ENCODE measurements at places on chromosomes 11 and 22. TPM values are rescaled to one million over a fixed set of nuclear protein-coding genes. Genes with fewer than 3 reads are reported as not detected.
A peak's percentile ranks its signal among the peaks of the same experiment; 100 is the strongest.

- H3K4me3 ChIP-seq, result no peak overlapping the region
- DNase-seq, result peak; percentile 37
- no peaks in the 10 kb centered on the region for H3K27me3 ChIP-seq
- peaks cover 27% of the 10 kb centered on the region for H3K4me1 ChIP-seq
- no peaks in the 10 kb centered on the region for H3K36me3 ChIP-seq
Observed at GRCh38 chr22:43008921-43009320, 6.0 kb downstream of the PACSIN2 start.

GRCh38 chr11:81203876-81204275 is 1529.8 kb downstream of the FAM181B start:
- no peaks in the 10 kb centered on the region for H3K36me3 ChIP-seq
- no peak for DNase-seq

DNA sequence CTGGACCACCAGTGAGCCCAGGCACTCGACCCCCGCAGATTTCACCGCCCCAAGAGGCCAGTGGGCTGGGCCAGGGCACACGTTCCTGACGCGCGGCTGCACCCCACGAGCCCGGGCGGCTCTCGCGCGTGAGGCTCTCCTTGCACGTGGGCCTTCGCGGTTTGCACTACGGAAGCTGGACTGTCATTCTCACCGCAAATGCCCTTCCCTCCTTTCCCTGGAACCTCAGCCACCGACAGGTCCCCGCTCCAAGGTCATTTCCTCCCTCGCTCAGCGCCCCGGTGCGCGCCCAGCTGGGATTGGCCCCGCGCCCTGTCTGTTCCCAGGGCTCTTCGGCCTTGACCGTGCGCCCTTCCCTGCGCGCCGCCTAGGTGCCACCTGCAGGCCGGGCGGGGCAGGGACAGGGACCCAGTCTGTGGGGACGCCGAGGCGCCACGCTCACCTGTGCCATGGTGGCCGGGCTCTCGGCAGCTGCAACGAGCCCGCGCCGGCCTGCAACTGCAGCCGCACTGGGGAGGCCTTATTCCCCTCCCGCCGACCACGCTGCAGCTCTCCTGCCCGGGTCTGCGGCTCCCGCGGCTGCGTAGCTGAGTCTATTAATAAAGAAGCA is 2.1 kb upstream of the CPT1A start:
- H3K27me3 ChIP-seq, result no peaks in the 10 kb centered on the region
- no peak overlapping the region for H3K27ac ChIP-seq
- peaks cover 26% of the 10 kb centered on the region for H3K4me1 ChIP-seq
- peak; percentile 89 for DNase-seq
- H3K36me3 ChIP-seq, result no peaks in the 10 kb centered on the region

DNA sequence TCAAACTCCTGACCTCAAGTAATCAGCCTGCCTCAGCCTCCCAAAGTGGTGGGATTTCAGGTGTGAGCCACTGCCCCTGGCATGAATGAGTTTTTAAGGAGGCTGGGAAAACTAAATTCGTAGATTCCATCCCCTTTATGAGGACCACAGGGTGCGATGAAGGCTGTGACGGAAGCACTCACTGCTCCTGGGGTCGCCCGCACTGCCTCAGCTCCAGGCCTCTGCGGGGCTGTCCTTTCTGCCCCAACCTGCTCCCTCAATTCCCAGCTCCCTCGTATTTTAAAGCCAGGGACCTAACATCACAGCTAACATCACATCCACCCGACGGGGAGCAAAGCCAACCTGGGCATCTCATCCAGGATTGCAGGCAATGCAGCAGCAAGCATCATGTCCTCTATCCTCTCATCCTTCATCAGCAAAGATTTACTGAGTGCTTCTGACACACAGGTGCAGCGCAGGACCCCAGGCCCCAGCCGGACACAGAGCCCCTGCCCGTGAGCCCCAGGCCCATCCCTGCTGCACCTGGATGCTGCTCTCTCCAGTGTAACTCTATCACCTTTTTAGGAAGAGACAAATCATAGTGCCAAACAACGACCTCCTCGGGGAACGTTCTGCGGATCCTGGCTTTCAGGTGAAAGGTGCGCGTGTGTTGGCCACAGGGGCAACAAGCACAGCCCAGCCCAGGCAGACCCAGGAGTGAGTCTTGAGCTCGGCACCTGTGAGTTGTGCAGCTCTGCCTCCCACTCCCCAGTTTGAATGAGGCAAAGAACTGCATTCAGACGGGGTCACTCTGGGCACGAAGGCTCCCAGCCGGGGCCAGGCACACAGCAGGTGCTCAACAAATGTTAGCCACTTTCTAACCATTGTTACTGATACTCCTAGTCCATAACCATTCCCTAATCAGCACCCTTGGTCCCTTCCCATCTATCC is 134.3 kb downstream of the CRYBB2 start:
- H3K27me3 ChIP-seq, result no peaks in the 10 kb centered on the region
- H3K4me1 ChIP-seq, result no peaks in the 10 kb centered on the region
- peaks cover 13% of the 10 kb centered on the region for H3K36me3 ChIP-seq
- H3K27ac ChIP-seq, result no peak overlapping the region
- DNase-seq, result no peak

DNA sequence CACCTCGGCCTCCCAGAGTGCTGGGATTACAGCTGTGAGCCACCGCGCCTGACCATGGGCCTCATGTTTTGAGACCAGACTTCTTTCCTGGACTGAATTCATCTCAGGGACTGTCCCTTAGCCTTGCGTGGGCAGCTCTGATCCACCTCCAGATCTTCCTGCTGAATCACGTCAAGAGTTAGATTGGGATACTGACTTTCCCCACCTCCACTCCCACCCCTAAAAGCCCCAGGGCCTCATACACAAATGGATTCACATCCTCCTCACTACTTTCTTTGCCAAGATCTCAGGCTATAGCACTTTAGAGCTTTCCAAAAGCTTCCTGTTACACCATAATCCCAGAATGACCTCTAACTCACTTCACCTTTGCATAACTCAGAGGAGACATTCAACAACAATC is 12.1 kb downstream of the CCDC87 start:
- no peaks in the 10 kb centered on the region for H3K27me3 ChIP-seq
- no peaks in the 10 kb centered on the region for H3K36me3 ChIP-seq
- no peak overlapping the region for H3K27ac ChIP-seq
- H3K4me3 ChIP-seq, result no peak overlapping the region

DNA sequence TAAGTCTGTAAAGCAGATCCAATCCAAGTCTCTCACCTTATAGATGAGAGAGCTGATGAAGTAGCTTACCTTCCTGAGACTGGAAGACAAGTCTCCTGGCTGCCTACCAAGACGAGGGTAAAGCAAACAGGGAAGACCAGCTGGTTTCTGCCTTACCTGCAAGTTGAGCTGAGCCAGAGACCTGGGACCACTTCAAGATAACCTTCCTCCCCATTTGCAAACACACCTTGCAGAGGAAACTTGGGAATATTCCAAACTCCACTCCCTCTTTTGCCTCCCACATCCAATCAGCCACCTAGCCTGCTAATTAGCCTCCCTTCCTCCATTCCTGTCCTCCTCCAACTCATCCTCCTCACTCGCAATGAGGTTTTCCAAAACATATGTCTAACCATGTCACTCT is 23.4 kb upstream of the ROBO3 start:
- H3K4me1 ChIP-seq, result peaks cover 23% of the 10 kb centered on the region
- H3K27ac ChIP-seq, result no peak overlapping the region
- H3K36me3 ChIP-seq, result no peaks in the 10 kb centered on the region
- no peak overlapping the region for H3K4me3 ChIP-seq
- DNase-seq, result no peak

- H3K27ac ChIP-seq, result no peak overlapping the region
- peak; percentile 35 for DNase-seq
Observed at GRCh38 chr11:117919781-117920221, 9.4 kb downstream of the TMPRSS13 start.

DNA sequence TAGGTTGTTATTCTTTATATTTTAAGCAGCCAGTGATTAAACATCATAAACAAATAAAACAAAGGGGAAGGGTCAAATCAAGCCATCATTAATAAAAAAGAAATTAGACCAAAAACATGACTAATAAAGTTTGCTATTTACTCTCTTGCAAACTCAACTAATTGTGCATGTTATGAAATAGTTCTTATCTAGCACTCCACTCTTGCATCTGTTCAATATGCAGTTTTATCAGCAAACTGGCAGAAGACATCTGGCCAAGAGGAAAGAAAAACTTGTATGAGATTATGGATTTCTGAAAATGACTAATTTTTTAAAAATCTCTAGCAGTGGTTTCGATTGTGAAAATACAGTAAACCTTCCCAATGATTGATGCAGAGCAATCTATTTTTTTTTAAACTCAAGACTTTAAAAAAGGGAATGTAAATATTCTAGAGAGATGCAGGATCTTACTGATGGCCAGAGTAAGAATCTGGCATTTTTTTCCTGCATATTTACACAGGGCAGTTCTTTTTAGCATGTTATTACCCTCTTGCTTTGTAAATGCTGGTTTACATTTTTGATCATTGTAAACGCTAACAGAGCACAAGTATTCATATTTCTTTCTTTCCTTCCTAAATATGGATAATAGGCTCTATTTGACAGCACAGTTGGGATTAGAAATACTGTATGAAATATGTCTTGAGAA is 83.3 kb downstream of the GRIA4 start:
- H3K36me3 ChIP-seq, result no peaks in the 10 kb centered on the region
- DNase-seq, result no peak
- H3K27me3 ChIP-seq, result no peaks in the 10 kb centered on the region
- H3K4me1 ChIP-seq, result no peaks in the 10 kb centered on the region
- H3K4me3 ChIP-seq, result no peak overlapping the region

GRCh38 chr11:109972939-109973338 is 120.3 kb upstream of the ZC3H12C start:
- no peak overlapping the region for H3K4me3 ChIP-seq
- H3K27me3 ChIP-seq, result no peaks in the 10 kb centered on the region
- H3K36me3 ChIP-seq, result no peaks in the 10 kb centered on the region
- H3K4me1 ChIP-seq, result peaks cover 12% of the 10 kb centered on the region
- no peak for DNase-seq
- no peak overlapping the region for H3K27ac ChIP-seq

DNA sequence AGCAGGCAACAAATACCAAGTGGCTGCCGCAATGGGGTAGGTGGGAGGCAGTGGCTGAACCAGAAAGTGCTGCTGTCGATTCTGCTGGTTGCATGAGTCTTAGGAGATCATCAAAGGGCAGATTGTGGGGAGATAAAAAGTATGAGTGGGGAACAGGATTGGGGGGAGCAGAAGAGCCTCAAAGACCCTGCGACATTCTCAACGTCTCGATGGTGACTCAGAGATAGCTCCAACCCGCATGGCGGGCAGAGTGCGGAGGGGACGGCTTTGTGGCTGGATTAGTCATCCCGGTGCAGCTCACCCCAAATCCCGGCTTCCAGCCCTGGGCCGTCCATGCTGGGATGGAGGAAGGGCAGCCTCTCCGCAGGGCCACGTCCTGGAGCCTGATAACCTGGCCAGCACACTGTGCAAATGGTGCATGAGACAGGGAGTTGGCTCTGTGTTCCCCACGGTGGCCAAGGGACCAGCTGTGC is 11.6 kb upstream of the RTN4R start:
- H3K4me3 ChIP-seq, result no peak overlapping the region
- H3K4me1 ChIP-seq, result no peaks in the 10 kb centered on the region
- no peak overlapping the region for H3K27ac ChIP-seq
- H3K36me3 ChIP-seq, result no peaks in the 10 kb centered on the region

GRCh38 chr22:35424761-35425160 is 24.8 kb downstream of the MCM5 start:
- H3K27ac ChIP-seq, result no peak overlapping the region
- H3K4me3 ChIP-seq, result no peak overlapping the region
- H3K36me3 ChIP-seq, result peaks cover 9% of the 10 kb centered on the region
- no peak for DNase-seq
- peaks cover 28% of the 10 kb centered on the region for H3K4me1 ChIP-seq
- H3K27me3 ChIP-seq, result no peaks in the 10 kb centered on the region

Gene NAALAD2
- total RNA-seq, result not detected

Gene TRIM22
- not detected for total RNA-seq

Gene SGSM1
- 0.29 TPM for total RNA-seq

Gene PPFIA1
- 71.1 TPM for total RNA-seq

Gene SLC1A2
- total RNA-seq, result not detected

Gene FGF3
- not detected for total RNA-seq

Gene MAJIN
- total RNA-seq, result not detected

Gene CYB5R2
- total RNA-seq, result 2.9 TPM

Gene OR56A1
- not detected for total RNA-seq

Measured in PC-3 (cell line).